NCI-H187 (cell line): ENCODE measurements at places on chromosomes 12 and 14.
A peak's percentile ranks its signal among the peaks of the same experiment; 100 is the strongest.

DNA sequence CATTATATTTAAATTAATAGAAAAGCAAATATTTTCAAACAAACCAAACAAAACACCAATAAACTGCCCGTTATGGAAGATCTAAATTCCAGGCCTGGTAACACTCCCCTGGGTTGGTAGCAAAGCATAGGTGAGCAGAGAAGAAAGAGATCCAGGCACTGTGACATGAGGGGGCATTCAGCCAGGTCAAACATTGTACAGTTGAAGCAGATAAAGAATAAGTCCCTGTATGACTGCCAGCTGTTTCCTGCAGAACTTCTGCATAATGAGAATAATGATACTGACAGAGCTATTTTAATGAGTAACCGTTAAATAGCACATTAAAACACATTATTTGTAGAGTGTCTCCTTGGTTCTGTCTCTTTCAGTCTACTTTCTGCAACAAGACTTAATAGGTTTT, 35.4 kb downstream of the SLC38A1 start:
- DNase-seq: no peak

DNA sequence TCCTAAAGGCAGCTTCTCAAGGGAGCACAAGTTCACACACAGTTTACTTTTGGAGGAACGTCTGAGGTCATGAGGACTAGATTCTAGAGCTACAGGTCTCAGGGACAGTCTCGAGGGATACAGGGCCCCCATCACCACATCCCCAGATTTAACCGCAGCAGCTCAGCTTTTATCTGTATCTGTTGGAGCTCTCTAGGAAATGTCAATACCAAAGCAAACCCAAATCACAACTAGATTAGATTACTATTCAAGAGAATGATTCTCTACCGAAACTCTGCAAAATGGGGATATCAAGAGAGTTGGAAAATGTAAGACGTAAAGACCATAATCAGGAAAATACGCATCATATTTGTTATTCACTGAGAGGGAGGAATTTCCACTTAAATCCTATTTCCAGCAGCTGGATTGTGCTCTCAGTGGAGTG, 4.0 kb upstream of the MYRFL start:
- DNase-seq: no peak

- DNase-seq: peak; percentile 28
Observed at GRCh38 chr14:99603471-99604277, at the start of gene CCDC85C. Gene CCDC85C (minus strand): TSS chr14:99604207. CDS start chr14:99603959, 248 bp downstream.

DNA sequence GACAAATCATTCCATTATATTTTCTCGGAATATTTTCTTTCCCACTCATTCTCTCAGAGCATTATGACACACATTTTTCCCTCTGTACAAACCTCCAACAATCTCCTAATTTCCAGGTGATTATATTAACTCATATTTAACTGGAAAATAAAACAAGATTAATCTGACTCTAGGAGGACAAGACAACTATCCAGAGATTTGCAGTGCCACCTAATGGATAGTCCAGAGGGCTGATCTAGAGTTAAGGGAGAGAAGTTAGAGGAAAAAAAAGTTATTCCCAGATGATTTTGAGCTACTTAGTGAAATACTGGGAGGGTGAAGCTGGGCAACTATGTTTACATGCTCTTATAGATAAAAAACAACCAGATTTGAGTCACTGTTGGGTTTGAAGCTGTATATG, 161.7 kb downstream of the ALX1 start:
- no peak for DNase-seq

GRCh38 chr14:82854131-82854530, 1320.5 kb upstream of the SEL1L start:
- no peak for DNase-seq

- DNase-seq: no peak
Observed at GRCh38 chr12:53380794-53381730, 1.1 kb downstream of the SP1 start.

- no peak for DNase-seq
Observed at GRCh38 chr12:3129301-3130056, 52.3 kb downstream of the TSPAN9 start.

- no peak for DNase-seq
Observed at GRCh38 chr14:51828017-51828797, 32.2 kb upstream of the GNG2 start.

- no peak for DNase-seq
Observed at GRCh38 chr12:96811083-96811482, 96.0 kb upstream of the NEDD1 start.

GRCh38 chr12:130672089-130672820, 43.8 kb downstream of the RIMBP2 start:
- DNase-seq: no peak

DNA sequence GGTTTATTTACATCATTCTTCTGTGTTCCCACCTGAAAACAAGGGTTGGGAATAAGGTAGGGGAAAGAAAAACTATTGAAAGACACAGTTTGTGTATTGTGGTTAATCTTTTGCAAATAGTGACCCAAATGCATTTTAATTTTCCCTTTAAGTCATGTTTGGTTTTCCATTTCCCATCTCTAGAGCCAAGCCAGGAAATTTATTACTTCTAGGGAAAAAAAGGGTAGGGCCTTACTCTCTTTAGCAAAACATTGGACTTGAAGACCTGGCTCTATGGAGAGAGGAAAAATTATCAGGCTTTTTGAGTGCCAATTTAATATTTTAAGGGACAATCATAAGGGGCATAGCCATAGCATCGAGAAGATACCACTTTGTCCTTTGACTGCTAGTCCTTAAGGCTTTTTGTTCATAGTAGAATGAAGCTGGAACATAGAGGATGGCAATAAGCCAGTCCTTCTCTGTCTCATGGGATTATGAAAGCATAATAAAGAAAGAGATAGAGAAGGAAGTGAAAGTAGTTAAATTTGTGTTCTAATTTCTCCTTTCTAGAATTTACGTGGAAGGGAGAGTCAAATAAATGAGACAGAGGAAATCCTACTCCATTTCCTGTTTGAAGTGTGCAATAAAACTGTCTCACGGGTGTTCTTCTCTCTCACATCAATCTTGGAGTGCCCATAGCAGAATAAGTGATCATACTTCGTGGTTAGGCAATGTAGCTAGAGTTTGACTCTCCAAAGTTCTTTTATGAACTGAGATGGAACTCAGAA, 50.9 kb upstream of the PPFIA2 start:
- DNase-seq: no peak

GRCh38 chr14:72839753-72840607, 53.9 kb downstream of the DPF3 start:
- no peak for DNase-seq

DNA sequence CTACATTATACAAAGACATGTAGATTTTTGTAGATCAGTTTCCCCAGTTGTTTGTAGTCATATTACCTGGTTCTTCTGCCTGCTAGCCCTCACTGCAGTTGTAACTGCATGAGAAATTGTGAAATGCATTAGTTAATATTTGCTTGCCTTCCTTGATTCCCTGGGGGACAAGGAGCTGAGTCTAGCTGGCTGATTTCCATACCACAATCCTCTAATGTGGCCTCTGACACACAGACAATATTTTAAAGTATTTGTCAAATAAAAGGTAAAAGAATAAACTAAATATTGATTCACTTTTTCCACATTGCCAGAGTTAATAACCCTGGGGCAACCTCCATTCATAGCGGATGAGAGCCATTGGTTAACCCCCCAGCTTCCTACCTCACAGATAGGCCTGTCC, 128.8 kb upstream of the TMEM132C start:
- DNase-seq: no peak

GRCh38 chr12:31117203-31118011, 43.7 kb downstream of the DDX11 start:
- peak; percentile 57 for DNase-seq

GRCh38 chr12:64729909-64730587, 29.2 kb downstream of the GNS start:
- DNase-seq: no peak

DNA sequence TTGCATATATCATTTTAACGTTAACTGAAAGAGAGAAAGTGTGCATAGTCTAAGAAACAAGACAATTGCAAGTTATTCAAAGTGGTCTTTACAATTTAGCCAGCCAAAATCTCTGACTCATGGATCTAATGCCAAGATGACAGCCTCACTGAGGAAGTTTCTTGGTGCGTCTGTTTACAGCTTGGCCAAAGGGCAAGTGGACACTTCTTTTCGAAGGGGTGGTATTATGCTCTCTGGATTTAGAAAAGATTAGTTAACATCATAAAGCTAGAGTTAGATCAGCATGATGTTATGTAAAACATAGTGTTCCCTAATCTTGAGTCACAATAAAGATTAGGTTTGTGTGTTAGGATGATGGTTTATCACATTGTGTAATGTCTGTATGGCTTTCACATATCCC, 51.5 kb upstream of the SLC2A13 start:
- no peak for DNase-seq
